ENCODE measurements at places on chromosomes 6 and 20.
A peak's percentile ranks its signal among the peaks of the same experiment; 100 is the strongest.

DNA sequence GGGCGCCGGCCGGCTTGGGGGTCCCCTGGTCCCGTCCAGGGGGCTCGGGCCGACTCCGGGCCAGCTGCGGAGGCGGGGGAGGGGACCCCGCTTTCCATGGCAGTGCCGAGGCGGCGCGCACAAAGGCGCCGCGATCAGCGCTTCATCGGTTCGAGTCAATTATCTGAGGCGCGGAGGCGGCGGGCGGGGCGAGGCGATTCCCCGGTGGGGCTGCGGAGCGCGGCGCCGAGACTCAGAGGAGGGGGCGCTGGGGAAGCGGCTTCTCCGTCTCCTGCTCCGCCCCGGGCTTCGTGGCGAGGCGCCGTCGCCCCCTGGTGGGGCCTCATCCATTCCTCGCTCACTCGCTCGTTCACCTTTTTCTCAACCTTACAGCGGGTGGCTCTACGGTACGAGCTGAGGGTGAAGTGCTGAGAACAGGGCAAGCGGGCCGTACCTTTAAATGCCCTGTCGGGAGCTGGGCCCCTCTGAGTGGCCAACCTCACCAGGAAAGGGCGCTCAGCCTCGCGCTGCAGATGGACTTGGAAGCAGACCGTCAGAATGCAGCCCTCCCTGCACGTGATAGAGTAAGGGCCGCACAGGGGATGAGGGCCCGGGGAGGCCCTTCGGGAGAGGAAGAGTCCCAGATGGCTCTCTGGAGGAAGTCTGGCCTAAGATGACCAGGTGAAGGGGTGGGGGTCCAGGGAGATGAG, 39.9 kb downstream of the SLC52A3 start:
- peak; percentile 81 for DNase-seq

DNA sequence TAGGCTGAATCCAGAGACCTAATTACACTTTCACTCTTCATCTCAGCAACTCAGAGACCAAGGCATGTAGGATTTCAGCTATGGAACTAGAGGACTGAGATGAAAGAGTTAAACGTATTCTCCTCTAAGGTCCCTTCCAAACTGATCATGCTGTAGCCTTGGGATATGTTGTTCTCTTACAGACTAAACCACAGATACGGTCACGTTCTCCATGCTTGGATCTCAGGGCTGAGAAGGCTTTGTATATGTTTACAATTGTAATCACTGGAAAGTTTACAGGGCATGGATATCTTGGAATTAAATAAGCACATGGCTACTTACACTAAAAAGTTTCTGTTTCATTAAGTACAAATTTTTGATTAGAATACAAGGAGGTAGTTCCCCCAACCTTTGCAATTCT, 50.1 kb downstream of the PKIB start:
- DNase-seq = no peak

- no peak for DNase-seq
These were observed 31.8 kb downstream of the FITM2 start for GRCh38 chr20:44279228-44279627.

- no peak for DNase-seq
These were observed 394.5 kb upstream of the SLC35B3 start for GRCh38 chr6:8829796-8830195.

DNA sequence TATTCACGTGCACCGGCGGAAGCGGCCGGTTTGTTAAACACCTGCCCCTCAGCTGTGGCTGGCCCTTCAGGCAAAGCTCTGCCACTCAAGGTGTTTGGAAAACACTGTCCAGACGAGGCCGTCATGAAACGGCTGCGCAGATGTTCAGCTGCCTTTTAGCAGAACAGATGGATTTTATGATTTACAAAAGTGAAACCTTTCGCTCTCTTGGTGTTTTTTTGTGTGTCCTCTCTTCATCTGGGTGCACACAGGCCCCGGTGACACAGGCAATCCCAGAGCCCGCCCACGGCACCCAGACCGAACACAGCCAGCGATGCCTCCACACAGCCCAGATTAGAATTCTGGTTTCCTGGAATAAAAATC, 397.0 kb downstream of the SMOC2 start:
- DNase-seq = no peak

GRCh38 chr20:4089756-4090487, 74.6 kb upstream of the RNF24 start:
- no peak for DNase-seq

DNA sequence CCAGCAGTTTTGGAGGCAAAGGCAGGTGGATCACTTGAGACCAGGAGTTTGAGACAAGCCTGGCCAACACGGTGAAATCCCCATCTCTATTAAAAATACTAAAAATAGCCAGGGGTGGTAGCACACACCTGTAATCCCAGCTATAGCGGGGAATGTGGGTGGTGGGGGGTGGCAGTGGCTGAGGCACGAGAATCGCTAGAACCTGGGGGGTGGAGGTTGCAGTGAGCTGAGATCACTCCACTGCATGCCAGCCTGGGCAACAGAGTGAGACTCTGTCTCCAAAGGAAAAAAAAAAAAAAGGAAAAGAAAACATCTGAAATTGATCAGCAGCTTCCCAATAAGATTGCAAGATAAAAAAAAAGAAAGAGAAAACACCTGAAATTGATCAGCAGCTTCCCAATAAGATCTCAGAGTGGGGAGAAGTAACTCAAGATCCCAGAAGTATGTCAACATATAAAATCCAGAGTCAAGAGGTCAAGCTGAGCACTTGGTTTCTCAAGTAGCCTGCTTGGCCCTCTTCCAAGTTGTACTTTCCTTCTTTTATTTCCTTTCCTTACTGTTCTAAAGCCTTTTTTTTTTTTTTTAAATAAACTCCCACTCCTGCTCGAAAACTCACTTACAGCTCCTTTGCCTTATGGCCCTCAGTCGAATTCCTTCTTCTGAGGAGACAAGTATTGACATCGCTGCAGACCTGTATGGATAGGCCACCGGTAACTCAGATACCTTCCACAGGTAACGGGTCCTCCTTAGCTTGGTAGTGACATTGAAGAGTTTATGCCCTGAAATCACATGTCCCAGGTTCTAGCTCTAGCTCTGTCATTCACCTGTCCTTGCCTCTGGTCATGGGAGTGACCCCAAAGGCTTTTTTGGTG, 368.5 kb upstream of the SYNCRIP start:
- no peak for DNase-seq

DNA sequence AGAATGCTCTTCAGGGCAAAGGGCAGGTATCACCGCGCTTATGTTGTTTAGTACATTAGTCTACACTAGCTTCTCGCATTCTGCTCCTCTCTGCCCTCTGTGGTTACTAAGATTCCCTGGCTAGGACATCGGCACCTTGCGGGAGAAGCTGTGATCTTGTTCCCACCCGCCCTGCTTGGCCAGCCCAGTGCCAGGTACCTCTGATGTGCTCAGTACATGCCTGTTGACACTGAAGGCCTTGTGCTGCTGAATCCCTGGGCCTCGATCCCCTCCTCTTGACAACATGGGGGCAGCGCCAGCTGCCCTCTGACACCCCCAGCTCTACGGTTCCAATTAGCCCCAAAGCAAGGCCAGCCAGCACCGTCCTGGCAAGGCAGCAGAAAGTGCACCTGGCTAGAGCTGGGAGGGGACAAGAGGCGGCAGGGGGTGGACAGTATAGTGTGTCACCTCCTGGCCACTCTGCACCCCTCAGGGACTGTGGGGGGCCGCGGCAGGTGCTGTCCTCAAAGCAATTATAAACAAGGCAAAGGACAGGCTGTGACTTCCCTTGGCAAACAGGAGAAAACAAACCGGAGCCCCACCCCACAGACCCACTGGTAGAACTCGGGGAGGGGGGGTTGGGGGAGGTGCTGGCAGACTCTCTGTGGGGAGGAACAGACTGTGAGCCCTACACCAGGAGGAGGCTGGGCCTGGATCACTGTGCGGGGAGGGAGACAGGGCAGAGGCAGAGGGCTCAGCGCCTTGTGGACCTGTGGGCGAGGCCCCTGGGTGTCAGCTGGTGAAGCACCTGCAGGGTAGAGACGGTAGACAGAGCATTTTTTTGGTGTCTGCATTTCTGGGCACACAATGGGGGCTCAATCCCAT, 7.1 kb downstream of the TFEB start:
- DNase-seq = no peak

DNA sequence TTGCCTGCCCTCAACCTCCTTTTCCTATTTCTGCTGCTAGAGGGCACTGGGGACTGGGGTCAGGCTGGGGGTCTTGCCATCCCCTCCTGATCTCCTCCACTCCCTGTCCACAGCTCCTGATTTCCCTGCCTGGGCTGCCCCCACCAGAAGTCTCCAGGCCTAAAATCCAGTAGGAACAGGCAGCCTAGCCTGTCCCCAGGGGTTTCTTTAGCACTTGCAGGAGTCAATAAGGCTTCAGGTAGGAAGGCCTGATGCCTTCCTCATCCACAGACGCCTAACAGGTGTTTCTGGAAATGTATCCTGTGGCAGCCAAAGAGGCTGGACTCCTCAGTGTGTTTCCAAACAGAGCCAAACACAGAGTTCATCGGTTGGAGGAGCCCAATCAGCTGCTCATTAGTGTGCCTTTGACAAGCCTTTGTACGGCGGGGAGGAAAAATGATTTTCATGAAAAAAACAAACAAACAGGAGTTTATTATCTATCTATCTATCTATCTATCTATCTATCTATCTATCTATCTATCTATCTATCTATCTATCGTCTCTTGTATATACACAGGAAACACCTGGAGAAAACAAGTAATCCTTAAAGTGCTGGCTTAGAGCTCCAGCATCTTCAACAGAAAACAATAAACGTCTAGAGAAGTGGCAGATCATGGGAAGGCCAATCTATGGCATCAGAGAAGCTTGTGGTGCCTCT, 3.7 kb upstream of the RAET1E start:
- no peak for DNase-seq

- DNase-seq = no peak
These were observed 132.7 kb upstream of the LRFN2 start for GRCh38 chr6:40719671-40720374.

DNA sequence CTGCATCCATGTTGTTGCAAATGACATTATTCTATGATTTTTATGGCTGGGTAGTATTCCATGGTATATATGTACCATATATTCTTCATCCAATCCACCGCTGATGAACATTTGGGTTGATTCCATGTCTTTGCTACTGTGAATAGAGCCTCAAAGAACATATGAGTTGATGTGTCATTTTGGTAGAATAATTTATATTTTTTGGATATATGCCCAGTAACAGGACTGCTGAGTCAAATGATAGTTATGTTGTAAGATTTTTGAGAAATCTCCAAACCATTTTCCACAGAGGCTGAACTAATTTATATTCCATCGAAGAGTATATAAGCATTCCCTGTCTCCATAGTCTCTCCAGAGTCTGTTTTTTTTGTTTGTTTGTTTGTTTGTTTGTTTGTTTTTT, 1373.5 kb downstream of the GRIK2 start:
- DNase-seq = no peak

DNA sequence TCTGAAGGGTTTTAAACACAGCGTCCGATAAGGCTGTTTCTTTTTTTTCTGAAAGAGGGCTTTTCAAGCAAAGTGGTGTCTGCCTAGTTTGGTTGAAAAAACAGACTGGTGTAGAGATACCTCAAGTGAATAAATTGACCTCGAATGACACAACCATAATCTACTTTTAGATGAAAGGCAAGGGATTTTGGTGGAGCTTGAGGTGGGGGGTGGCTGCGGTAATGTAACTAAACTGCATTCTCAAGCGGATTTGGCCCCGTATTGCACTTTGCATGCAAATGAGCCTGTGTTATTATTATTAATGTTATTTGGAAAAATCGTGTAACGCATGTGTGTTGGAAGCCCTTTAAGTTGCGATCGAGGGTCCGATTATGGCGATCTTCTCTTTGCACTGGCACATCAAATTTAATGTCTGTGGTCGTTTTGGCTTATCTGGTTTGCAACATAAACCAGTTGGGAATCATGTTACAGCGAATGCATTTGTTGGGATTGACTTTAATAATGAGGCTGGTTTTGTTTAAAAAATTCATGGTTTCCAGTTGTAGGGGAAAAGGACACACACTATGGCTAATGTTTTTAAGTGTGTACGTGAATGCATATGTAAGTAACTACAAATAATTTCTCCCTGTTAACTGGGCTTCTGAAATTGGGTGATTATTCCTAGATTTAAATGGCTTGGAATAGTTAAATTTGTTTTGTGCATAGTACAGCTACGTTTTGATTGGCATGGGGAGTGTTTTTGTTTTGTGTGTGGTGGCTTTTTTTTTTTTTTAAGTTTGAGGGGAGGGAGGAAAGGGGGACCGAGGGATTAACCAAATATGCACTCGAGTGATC, 1.0 kb downstream of the JARID2 start:
- DNase-seq = no peak

- DNase-seq = no peak
These were observed 101.4 kb upstream of the CNKSR3 start for GRCh38 chr6:154611847-154612246.

DNA sequence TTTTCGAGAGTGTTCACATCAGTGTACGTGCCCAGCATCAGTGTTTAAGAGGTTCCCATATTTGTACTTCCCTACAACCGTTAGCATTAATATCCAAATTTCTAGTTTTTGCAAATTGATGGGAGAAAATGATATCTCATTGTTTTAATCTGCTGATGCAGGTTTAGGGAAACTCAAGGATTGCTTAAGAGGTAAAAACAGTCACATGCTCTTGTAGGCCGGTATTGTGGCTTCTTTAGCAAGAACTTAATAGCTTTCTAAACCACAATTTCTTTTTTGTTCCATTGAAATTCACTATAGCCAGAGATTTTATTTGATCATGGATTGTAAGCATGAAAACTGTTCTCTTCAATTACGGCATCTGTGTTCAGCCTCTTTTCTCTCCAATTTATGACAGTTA, 29.5 kb downstream of the BEND6 start:
- no peak for DNase-seq

- no peak for DNase-seq
These were observed 160.6 kb downstream of the GRM4 start for GRCh38 chr6:33985313-33985751.

GRCh38 chr20:63223121-63223825, 7.3 kb upstream of the YTHDF1 start:
- peak; percentile 67 for DNase-seq

DNA sequence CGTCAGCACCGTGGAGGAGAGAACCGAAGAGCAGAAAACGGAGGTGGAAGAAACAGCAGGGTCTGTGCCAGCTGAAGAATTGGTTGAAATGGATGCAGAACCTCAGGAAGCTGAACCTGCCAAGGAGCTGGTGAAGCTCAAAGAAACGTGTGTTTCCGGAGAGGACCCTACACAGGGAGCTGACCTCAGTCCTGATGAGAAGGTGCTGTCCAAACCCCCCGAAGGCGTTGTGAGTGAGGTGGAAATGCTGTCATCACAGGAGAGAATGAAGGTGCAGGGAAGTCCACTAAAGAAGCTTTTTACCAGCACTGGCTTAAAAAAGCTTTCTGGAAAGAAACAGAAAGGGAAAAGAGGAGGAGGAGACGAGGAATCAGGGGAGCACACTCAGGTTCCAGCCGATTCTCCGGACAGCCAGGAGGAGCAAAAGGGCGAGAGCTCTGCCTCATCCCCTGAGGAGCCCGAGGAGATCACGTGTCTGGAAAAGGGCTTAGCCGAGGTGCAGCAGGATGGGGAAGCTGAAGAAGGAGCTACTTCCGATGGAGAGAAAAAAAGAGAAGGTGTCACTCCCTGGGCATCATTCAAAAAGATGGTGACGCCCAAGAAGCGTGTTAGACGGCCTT, 41.6 kb downstream of the ZBTB2 start:
- no peak for DNase-seq
